ENCODE measurements at places on chromosomes 5 and 9.

GRCh38 chr9:116749772-116750171, 62.7 kb downstream of the TRIM32 start:
- no peak for DNase-seq

- DNase-seq: no peak
Observed at GRCh38 chr9:124613849-124614248, 106.7 kb upstream of the NR5A1 start.

- DNase-seq: no peak
Observed at GRCh38 chr9:28155671-28156070, 582.4 kb upstream of the C9orf72 start.

DNA sequence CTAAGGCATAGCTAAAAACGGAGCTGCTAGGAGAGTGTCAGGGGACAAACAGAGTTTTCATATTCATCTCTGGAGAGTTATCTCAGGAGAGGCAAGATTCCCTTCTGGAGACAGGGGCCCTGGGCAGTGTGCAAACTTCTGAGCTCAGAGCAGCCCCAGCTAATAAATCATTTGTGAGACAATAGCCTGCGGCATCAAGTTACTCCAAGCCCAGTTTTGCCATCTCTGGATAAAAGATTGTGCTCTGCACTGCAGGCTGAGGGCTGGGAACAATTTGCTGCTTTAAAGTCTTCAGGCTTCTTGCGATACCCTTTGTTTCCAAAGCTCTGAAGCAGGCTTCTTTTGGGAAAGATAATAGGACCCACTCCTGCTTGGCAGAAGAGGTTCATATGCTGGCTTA, 164.3 kb upstream of the BRINP1 start:
- DNase-seq: no peak

GRCh38 chr9:126166866-126167265, 159.8 kb upstream of the MVB12B start:
- no peak for DNase-seq

- no peak for DNase-seq
Observed at GRCh38 chr9:97387504-97387886, 24.4 kb upstream of the TDRD7 start.

- DNase-seq: no peak
Observed at GRCh38 chr5:141516672-141517025, 27.8 kb downstream of the PCDHGC5 start.

GRCh38 chr9:129336601-129337331, 158.7 kb upstream of the IER5L start:
- DNase-seq: peak; percentile 34

DNA sequence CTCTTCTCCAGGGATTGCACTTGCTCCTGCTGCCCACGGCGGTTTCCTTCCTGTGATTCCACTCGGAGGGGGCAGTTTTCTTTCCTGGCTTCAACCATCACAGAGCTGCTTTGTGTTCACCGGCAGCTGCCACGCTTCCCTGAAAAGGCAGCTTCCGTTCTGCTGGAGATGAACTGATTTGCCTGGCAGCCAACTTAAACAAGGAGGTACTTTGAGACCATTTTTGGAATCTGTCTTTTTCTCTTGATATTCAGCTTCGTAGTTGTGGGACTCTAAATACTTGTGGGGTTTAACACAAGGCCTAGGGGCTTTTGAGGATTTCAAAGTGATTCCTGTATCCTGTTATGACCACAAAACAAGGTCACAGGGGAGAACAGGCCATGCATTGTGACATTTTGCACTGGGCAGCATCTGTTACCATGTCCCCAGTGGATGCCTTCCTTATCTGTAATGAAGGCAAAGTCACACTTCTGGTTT, 192.0 kb downstream of the MTRR start:
- DNase-seq: no peak
